NCI-H1930 (cell line): ENCODE measurements at places on chromosomes 16 and 17.

- no peak for DNase-seq
Observed at GRCh38 chr17:63514477-63514876, 8.7 kb upstream of the KCNH6 start.

- DNase-seq: no peak
Observed at GRCh38 chr17:50379351-50380132, 6.5 kb downstream of the EME1 start.

DNA sequence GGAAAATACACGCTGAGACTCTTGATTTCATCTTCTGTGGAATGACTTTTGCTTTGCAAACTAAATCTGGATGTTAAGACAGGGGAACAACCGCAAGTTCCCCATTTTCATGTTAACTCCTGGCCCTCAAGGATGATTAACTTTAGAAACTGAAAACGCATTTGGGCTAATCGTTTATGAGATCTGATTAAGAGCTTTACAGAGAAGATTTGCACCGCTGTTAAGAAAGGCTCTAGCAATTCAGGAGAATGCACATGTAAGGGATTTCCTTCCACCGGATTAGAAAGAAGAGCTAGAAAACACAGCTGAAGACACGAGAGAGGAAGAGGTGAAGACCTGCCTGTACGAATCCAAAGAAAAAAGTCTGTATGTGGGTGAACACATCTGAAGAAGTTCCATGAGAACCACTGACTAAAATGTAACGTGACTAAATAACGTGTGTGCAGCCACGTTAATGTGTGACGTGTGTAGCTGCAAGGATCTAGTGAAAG, 106.4 kb downstream of the YPEL2 start:
- no peak for DNase-seq

DNA sequence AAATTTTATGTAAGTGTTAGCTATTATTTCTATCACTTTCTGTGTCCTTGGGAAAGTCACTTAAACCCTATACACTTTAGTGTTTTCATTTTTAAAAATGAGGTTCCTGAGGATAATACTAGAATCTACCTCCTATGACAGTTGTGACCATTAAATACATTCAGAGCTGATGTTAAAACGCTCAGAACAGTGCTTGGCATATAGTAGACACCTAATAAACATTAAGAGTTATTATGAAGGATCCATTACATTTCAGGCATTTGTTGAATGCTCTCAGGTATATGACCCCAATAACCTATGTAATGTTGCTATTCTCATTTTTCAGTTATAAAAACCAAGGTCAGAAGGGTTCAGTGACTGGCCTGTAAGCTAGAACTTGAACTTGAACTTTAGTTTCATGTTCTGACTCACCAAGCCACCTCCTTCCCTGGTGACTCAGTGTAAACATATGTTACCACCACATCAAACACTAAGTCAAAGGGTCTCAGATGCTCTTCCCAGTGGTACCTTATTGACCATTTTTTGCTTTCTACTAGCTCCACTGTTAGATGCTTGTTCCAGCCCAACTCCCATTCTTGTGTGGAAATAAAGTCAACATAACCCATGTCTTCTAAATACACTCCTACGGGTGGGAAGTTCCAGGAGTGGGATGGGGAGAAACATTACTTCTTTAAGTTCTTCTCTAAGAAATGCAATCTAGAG, 47.6 kb downstream of the HSD17B2 start:
- DNase-seq: no peak

GRCh38 chr17:55452139-55452790, 30.6 kb upstream of the MMD start:
- DNase-seq: no peak

DNA sequence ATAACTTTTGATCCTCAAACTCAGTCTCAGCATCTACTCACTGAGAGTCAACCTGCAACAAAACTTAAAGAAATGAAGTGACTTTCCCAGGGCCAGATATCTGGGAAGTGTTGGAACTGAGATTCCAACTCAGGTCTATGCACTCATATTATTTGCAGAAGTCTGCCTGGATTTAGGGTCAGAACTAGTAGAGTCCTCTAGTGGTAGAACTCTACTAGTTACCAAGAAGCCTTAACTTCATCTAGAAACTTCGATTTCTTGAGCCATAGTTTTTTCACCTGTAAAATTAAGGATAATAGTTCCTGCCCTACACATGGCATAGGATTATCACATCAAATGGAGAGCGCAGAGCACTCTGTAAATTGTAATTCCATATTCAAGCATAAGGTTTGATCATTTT, 23.4 kb upstream of the KRT24 start:
- DNase-seq: no peak

GRCh38 chr16:4852221-4852872, 5.1 kb downstream of the UBN1 start:
- DNase-seq: no peak

DNA sequence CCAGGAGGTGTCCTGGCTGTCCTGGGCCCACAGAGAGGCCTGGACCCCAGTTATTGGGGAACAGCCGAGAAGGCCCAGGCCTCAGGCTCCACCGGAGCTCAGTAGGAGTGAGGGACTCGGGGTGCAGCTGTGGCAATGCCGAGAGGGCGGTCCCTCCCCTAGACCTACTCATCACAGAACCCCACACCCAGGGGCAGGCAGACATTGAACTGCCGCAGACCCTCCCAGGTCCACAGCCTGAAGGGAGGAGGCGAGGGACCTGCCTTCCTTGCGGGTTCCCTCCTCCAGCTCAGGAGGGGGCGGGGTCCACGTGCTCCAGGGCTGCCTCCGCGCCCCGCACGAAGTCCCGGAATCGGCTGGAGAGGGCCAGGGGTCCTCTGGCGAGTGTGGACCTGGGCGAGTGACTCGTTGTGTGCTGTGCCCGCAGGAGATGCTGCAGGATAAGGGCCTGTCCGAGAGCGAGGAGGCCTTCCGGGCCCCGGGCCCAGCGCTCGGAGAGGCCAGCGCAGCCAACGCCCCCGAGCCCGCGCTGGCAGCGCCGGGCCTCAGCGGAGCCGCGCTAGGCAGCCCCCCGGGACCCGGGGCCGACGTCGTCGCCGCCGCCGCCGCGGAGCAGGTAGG, 3.9 kb downstream of the TBX4 start:
- no peak for DNase-seq

DNA sequence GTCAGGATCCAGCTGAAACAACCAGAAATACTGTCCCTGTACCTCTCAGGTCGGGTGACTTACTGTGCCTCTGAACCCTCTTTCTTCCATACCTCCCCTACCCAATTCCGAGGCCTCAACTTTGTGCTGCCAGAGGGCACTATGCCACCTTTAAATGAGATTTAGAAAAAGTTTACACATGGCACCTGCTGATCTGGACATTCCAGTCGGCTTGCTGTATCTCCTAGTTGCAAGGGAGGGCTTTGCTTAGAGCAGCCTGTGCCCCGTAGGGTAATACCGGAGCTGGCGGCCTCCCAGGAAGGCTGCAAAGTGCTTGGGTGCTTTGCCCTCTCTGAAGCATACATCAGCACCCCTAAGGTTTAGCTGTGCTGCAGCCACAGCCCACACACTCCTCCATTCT, 306.0 kb upstream of the RBFOX1 start:
- no peak for DNase-seq

GRCh38 chr17:39568702-39569101, 39.0 kb downstream of the NEUROD2 start:
- no peak for DNase-seq

DNA sequence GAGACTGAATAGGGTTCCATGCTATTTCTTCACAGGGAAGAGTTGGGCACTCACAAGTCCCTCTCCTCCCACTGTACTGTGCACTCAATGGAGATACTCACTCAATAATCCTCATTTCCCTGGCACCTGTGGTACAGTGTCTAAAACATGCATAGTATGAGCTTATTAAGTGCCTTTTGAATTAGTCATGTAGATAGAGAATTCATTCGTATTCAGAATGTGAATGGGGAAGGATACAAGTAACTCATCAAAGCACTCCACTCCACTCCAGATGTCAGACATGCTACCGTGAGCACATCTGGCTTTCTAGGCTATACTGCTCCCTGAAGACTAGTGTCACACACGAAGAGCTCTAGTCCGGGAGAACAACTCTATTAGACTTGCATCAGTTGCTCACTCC, 6.3 kb downstream of the C17orf75 start:
- no peak for DNase-seq

DNA sequence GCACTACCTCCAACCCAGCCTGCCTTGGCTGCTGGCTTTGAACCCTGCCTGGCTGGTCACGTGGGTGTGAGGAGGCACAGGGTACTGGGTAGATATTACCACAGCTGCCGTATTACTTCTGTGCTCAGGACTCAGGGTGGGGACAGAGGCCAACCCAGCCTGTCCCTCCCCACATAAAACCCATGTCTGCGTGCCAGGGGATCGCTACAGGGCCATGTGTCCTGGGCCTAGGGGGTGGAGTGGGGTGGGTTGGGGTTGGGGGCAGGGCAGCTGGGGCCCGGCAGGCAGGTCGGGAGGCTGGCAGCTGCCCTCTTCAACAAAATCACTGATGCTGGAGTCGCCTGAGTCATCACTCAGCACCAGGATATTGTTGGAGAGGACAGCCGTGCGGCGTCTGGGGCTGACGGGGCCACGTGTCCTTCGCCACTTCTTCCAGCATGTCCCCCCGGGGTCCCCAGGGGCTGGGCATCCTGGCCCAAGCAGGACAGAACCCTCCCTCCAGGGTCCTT, 39.7 kb upstream of the PVALEF start:
- no peak for DNase-seq

DNA sequence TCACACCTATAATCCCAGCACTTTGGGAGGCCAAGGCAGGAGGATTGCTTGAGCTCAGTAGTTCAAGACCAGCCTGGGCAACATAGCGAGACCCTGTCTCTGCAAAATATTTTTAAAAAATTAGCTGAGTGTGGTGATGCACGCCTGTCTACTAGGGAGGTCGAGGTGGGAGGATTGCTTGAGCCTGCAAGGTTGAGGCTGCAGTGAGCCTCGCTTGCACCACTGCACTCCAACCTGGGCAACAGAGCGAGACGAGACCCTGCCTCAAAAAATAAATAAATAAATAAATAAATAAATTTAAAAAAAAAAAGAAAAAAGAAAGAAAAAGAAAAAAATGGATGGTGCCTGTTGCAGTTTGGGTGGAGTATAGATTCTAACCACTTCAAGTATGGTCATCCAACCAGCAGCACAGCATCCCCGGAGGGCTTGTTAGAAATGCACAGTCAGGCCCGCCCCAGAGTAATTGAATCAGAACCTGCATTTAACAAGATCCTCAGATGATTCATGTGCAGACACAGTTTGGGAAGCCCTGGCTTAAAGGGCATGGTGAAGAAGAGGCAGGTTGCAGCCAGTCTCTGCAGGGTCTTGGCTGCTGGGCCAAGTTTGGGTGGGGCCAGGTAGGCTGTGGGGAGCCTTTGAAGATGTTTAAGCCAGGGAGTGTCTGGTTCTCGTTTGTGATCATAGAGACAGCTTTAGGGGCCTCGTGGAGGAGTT, 40.8 kb downstream of the MRC2 start:
- DNase-seq: no peak

- no peak for DNase-seq
Observed at GRCh38 chr17:58333736-58334207, 5.2 kb upstream of the TSPOAP1 start.

- DNase-seq: no peak
Observed at GRCh38 chr17:68034452-68034776, 1.1 kb upstream of the KPNA2 start.

GRCh38 chr16:49550666-49551065, 177.1 kb downstream of the C16orf78 start:
- DNase-seq: no peak

- DNase-seq: no peak
Observed at GRCh38 chr17:79154446-79154845, 79.8 kb downstream of the ENGASE start.

GRCh38 chr17:72578817-72579470, 458.1 kb downstream of the SOX9 start:
- DNase-seq: no peak

- DNase-seq: no peak
Observed at GRCh38 chr16:1548727-1549126, 15.3 kb downstream of the TMEM204 start.

DNA sequence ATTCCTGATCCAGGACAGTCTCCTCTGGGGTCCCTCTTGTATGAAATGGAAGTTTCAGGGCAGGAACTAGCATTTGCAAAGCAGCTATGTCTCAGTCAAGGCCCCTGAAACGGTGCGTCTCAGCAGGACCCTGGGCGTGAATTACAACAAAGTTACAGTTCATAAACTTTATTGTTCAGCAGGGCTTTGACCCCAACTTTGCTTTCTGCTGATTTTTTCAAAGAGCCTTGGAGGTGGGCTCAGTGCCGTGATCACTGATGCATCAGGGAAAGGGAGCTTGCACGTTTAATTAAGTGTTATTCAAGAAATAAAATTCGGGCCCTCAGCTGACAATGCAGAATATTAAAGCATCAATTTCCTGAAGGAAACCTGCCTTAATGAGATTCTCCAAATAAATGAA, 260.1 kb upstream of the C16orf82 start:
- no peak for DNase-seq

DNA sequence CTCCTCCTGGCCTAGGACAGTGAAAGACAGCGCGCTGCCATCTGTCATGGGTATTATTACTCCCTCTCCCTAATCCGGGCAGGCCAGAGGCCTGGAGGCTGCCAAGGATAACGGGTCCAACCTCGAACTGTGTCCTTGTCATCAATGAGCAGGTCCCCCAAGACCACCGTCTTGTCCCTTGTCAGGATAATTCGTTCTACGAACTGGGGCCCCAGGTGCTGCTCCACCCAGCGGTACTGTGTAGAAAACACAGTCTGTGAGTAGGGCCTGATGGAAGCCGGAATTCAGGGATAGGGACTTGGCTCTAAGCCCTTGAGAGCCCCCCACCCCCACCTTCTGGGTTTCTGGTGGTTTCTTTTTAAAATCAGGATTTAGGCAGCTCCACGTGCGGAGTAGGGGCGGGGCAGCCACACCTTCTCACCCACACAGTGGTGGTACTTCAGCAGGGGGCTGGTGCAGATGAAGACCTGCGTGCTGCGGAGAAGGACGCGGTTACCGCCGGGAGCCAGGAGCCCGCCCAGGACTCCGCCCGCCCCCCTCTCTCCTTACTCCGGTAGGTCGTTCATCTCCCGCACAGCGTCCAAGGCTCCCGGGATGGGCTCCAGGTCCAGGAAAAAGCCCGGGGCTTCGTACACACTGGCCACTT, 787 bp downstream of the NT5C start:
- peak; percentile 66 for DNase-seq

DNA sequence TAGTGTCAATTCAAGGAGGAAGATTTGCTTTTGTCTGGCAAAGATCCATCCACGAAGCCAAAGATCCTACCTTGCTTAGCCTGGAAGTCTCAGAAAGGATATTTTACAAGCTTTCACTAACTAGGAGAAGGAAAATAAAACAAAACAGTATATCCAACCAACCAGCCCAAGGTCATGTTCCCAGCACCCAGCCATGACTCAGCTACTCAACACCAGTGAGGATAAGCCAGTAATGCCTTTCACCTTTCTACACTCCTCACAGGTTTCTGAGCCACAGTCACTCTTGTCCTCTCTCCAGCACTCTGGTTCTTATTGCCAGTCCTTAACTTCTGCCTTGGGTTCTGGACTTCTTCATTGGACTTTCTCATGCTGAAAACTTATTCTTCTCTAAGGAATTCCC, 116.2 kb downstream of the CDH11 start:
- DNase-seq: no peak

DNA sequence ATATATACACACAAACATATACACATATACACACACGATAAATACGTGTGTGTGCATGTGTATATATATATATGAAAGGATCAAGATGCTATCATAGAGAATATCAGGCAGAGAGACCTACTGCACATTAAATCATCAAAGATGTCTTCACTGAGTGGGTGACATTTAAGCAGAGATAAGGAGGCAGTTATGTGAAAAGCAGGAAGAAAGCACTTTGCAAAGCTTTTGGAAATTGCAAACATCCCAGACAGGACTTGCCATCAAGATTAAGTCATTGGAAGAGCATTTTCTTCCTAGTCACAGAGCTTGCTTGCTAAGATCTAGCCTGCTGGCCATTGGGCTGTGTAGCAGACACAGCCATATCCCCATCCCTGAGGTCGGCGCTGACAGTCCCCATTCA, 56.4 kb downstream of the VAT1L start:
- DNase-seq: no peak
